GM10248 (cell line): ENCODE measurements at places on chromosomes 5 and 9.

DNA sequence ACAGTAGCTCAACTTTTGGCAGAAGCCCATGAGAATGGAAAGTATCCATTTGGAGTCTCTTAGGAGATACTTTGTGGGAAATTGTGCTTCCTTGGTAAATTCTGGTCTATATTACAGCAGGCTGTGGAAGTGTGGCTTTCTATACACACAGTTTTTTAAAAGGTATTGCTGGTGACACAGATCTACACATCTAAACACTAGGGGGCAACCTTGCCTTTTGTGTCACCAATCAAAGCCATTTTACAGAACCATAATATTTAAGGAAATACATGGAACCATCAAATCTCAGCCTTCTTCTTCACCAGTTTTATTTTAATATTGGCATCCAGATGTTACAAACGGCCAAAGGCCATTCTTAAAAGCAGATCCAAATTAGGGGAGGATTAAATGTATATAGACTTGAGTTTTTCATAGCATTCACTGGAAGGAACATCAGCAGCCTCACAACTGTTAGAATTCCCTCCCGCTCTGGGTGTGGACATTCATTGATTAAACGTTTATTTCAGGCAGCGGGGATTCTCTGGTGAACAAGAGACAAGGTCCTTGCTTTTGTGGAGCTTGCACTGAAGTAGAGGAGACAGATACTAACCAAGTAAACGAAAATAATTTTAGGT, 132.4 kb upstream of the EPB41L4A start:
- peak; percentile 58 for DNase-seq

DNA sequence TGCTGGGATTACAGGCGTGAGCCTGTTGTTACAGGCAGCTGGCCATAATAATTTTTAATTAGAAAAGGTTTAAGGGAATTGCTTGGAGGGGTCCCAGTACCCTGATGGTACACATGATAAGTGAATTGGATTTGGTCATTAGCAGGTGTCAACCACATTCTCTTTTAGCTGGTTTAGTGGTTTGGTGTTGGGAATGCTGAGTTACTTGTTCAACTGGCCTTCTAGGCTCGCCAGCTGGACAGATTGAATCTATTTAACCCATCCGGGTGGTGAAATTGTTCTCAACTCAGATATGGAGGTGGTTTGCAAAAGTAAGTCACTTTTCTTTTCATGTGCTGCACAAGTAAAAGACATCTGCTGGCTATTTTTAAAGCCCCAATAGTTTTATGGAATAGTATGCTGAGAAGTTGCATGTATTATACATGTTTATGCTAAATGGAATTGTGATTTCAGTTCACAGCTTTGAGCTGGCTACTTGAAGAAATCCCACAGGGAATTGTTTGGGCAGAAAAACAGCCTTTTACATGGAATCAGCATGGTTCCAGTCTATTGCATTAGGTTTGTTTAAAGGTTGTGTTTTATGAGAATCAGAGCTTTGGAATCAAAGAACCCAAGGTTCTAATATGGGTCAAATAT, 149.8 kb upstream of the SLC28A3 start:
- DNase-seq: no peak

DNA sequence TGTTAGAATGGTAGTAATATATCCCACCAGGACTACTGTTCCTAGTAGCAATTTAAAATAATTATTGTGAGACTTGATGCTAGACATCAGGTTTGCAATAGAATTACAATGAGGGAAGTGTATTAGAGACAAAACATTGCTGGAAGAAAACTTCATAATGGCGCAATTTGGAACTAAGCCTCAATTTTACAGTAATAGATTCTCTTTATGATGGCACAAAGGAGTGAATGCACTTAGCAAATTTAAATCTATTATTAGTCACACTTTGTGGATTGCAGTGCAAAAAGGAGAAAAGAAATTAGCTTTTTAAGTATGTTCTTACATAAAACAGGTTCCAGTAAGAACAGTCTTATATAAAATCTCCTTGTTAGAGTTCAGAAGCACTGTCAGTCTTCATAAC, 358.3 kb downstream of the KIAA0825 start:
- DNase-seq: no peak

GRCh38 chr5:54289769-54290168, 20.6 kb downstream of the ARL15 start:
- no peak for DNase-seq

DNA sequence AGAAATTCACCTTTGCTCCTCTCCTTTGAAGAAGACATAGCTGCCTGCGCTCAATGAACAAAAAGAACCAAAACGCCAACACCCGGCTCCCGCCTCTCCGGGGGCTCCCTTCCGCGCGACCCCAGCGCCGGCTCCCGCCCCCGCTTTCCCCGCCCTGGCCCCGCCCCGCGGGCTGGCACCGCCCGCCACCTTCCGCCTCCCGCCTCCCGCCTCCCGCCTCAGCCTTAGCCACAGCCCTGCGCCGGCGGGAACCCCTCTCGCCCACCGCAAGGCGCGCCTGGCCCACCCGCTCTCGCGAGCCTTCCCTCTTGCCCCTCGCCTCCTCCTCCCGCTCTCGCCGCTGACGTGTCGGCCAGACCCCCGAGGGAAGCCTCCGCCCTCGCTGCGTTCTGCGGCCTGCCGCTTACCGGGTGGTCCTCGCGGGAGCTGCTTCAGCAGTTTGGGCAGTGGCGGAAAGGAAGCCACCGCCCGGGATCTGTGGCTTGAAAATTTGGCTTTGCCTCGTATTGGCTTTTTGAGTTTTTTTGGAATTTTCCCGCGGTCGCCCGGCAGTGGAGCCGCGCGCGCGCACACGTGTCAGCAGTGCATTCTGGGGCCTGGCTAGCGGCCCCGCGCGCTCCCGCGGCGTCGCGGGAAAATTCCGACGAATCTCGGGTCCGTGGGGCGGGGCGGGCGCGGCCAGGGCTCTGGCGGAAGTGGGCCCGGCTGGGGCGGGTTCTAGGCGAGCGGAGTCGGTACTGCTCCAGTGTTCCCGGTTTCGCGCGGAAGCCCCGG, at the start of gene FANCC:
FANCC (minus strand) TSS at position 591 of the 774 bp plus-strand sequence. CDS start 68,418 bp downstream, outside the sequence.
- peak; percentile 90 for DNase-seq

DNA sequence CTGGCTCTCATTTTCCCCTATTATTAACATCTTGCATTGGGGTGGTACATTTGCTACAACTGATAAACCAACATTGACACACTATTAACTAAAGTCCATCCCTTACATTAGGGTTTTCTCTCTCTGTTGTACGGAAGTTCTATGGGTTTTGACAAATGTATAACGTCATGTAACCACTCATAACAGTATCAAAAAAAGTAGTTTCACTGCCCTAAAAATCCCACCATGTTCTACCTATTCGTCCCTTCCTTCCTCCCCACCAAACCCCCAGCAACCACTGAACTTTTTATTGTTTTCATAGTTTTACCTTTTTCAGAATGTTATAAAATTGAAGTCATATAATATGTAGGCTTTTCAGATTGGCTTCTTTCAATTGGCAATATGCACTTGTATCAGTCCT, 40.1 kb downstream of the MLLT3 start:
- DNase-seq: no peak

- no peak for DNase-seq
Measured at GRCh38 chr9:71363286-71363961, 242.0 kb upstream of the TRPM3 start.

DNA sequence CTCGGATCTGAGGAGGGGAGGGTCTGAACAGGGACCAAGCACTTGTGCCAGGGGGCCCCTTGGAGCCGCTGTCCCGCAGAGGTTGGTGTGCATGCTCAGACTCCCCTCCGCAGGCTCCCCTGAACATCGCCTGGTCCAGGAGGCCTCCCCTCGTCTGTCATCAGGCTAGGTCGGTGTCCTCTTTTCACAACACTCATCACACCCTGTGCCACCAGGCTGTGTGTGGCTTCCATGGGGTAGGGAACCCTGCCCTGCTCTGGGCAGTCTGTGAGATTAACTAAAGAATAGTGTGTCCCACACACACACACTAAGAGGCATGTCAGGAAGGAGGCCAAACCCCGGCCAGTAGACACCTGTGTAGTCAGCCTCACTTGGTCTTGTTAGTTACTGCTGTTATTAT, 119.3 kb downstream of the C5orf15 start:
- DNase-seq: no peak

- DNase-seq: no peak
Measured at GRCh38 chr5:168672016-168672415, 92.8 kb upstream of the PANK3 start.

GRCh38 chr5:127187706-127188105, 102.9 kb upstream of the MEGF10 start:
- DNase-seq: no peak

DNA sequence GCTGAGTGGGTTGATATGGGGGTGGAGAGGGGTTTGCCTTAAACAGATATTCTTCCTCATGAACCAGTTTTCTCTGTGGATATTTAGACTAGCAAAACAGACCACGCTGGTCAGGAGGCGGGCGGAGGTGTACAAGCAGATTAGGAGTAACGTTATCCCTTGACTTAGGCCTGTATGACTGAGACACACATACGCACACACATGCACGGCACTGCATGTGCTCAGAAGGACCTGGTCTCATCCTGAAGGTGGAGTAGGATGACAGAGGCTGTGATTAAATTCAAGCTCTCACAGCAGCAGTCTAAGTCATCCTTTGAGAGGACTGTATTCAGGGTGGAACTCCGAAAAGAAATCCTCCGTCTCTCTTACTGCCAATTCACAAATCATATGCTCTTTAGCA, 209.7 kb downstream of the DIRAS2 start:
- DNase-seq: no peak

DNA sequence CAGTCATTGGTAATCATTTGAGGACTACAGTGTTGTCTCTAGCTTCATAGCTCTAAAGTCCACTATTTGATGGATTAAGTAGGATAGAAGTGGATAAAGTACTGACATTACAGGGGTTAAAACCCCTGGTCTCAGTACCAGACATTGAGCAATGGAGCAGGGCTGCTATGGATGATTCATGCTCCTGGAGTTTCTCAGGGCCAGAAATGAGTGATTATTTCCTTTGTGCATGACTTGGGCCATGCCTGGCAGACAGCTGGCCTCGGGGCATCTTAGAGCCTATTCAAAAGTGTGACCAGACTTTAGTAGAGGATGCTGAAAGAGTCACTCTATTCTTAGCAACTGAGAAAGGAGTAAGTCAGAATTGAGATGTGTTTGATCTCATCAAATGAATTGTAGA, 350.7 kb upstream of the TLE4 start:
- DNase-seq: no peak

- no peak for DNase-seq
Measured at GRCh38 chr5:34571677-34572041, 84.5 kb upstream of the RAI14 start.

DNA sequence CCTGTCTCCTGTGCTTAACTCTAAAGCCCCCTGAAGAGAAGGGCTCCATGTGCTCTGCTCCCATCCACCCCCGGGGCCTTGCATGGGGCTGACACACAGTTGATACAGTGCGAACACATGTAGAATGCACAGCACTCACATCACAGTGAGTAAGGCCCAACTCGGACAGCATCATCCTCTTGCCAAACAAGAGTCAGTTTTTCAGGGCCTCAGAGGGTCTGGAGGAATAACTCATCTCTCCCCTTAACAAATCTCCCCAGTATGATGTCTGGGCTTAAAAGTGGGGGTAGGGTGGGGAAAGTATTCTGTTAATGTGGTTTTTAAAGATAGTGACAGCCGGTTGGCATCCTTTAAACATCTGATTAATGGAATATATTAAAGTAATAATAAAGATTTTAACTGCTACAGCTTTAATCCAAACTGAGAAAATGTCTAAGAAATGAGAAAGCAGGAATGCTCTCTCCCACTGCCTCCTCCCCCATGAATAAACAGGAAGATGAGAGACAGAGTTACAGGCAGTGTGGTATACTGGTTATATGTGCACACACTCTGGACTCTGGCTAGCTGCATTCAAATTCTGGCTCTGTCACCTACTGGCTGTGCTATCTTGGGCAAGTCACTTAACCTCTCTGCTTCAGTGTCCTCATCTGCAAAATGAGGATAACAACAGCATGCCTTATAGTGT, 22.5 kb downstream of the APBA1 start:
- no peak for DNase-seq

DNA sequence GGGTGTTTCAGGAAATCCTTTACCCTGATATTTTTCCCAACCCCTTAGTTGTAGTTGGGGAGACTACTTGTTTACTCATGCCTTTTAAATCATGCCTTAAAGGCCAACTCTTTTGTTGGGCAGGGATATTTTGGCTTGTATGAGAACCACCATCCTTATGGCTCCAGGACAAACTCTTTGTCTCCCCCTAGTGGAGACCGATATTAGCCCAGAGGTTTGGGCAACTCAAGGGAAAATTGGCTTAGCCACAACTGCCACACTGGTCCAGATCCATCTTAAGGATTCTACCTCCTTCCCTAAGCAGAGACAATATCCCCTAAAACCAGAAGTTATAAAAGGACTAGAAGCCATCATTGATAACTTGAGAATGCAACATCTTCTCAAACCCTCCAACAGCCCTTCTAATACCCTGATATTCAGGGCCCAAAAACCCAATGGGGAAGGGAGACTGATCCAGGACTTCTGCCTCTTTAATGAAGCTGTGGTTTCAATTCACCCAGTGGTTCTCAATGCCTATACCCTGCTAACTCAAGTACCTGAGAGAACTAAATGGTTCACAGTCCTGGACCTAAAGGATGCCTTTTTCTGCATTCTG, 100.9 kb upstream of the HCN1 start:
- no peak for DNase-seq

- peak; percentile 76 for DNase-seq
Measured at GRCh38 chr9:134983074-134983473, 65.4 kb upstream of the FCN1 start.

DNA sequence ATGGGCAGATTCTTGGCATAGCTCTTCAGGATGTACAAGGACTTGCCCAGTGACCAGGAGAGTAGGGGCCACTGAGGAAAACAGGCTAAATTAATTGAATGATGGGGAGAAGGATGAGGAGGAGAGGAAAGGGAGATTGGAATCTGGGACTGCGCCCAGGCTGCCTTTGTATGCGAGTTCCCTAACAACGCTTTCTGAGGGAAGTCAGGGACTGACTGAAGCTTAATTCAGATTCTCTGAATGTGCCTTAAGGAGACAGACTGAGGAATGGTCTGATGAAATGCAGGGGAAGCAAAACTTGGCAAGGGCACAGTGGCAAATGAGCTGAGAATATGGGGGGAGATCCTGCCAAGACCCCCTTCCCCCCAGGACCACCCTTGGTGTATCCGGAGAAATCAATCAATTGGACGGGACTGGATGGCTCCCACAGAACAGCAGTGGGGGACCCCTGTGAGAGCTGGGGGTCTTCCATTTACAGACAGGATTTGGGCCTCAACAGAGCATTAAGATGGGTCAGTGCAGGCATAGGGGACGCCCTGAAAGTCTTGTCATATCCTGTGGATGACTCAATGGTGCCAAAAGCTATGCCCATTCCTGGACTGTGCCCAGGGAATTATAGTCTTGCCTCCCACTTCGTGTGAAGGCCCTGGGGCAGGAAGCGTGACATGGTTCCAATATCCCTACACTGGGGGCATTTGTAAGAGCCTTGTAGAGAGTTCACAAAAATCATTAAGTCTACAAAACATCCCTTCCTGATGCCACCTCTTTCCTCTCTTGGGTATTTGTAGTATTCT, 215.5 kb upstream of the TNC start:
- DNase-seq: no peak

GRCh38 chr5:137414112-137414755, 84.9 kb downstream of the SPOCK1 start:
- no peak for DNase-seq
